ENCODE measurements at places on chromosomes 13 and 19.

GRCh38 chr19:18060472-18060871, 26.3 kb downstream of the IL12RB1 start:
- no peak for DNase-seq

- no peak for DNase-seq
Measured at GRCh38 chr19:45419396-45419795, 4.3 kb downstream of the ERCC1 start.

DNA sequence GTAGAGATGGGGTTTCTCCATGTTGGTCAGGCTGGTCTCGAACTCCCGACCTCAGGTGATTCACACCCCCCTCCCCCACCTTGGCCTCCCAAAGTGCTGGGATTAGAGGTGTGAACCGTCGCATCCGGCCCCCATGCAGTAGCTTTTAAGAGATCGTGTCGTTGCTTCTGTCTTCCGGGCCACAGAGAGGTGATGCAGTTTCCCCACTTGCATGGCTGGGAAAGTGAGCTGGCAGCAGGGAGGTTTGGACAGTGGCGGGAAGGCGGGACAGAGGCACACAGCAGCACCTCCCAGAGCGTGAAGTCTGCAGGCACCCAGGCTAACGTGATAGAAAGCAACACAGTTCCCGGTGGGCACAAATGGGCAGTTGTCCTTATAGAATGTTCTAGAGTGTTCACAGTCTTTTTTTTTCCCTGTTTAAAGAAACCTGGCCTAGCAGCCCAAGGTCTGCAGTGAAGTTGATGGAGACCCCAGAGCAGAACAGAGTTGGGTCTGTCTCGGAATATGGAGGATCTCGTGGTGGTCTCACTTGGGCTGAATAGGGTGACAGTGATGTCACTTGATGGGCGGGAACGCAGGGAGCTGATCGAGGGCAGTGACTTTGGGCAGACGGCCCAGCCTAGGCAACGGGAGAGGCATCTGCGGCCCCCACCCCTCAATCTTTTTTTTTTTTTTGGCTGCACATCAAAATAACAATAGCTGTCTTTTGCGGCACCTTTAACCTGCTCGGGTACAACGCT, 4.9 kb downstream of the UHRF1 start:
- DNase-seq, result no peak

DNA sequence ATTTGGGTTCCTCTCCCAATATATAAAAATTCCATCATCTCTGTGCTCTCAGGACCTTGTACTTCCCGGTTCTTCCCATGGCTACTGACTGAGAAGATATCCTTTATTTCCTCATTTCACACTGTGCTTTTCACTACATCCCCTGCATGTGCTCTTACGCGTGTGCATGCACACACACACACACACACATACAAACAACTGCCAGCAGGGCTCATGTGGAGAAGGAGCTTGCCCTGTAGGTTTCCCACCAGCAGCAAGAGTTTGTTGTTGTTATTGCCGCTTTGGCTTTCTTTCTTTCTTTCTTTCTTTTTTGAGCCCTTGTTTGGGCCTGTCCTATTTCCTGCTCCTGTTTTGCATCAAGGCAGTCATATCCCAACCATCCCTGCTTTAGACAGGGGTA, 43.6 kb downstream of the TEX26 start:
- DNase-seq, result no peak

DNA sequence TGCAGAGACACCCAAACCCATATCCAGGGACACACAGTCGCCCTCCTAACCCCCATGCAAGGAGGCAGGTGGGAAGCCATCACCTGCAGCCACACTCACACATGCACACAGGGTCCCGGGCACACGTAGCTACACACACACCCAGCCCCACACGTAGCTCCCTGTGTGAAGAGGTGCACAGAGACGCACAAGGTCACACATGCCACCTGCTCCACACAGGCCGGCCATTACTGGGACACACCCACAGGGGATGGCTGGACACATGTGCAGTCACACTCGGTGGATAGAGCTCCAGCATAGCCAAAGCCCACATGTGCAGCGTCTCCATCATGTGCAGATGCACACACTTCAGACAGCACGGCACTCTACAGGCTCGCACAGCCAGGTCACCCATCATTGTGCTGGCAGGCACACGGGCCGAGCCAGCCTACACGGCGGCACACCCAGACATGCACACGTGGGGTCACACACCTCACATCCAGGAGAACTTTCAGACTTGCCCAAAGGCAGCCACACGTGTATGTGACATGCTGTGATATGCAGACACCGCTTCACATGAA, 1.1 kb downstream of the ZNF835 start:
- DNase-seq, result no peak

DNA sequence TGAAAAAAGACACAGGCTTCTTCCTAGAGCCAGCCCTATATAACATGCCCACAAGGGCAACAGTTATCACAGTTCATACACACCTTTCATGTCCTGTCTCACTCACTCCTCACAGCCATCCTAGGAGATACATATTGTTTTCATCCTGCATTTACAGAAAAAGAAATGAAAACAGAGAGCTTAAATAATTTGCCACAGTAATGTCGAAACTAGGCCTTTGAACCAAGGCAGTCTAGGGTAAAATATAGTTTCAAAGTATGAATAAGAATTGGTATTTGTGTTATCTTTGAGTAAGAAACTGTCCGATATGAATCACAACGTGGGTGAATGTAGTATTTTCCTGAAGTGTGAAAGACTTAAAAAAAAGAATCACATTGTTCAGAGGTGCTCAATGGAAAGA, 26.8 kb downstream of the CLDN10 start:
- no peak for DNase-seq

All from nephron progenitor cell (in vitro differentiated cells).